ENCODE measurements at places on chromosomes 16 and 17. TPM values are rescaled to one million over a fixed set of nuclear protein-coding genes. Genes with fewer than 3 reads are reported as not detected.

Gene MYO1D
- 0.56 TPM for total RNA-seq

Gene C16orf92
- total RNA-seq = not detected

GRCh38 chr16:24009098-24009497 lies 173.3 kb downstream of the PRKCB start:
- DNase-seq = no peak

DNA sequence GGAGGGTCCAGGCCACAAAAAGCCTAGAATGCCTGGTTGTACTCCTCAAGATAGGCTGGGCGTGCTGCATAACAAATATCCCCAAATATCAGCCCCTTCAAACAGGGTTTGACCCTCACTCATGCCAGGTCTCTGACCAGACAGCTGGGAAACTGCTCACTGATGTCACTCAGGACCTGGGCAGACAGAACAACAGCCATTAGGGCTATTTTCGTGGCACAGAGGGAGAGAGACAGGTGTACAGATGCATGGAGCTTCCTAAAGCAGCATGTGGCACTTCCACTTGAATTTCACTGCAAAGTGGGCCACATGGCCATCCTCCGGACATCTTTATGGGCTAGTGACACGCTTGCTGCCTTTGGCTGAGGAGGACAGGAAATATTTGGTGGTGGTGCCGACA lies 73.1 kb downstream of the SREBF1 start:
- DNase-seq = no peak

GRCh38 chr16:46808997-46809396 lies 22.0 kb downstream of the C16orf87 start:
- no peak for DNase-seq

DNA sequence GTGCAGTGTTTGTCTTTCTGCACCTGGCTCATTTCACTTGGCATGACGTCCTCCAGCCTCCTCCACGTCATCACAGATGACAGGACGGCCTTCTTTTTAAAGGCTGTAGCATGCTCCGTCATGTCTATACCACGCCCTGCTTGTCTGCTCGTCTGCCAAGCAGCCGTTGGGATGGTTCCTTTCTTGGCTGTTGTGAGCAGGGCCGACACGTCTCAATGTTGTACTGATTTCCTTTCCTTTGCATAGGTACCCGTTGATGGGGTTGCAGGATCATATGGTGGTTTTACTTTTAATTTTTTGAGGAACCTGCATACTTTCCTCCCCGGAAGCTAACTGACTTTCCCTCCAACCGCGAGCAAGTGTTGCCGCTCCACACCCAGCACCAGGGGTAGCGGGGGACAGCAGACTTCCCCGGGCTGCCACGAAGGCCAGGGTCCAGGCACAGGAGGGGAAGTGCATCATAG lies 212.2 kb upstream of the ZNF469 start:
- no peak for DNase-seq

GRCh38 chr16:82796047-82796446 lies 169.3 kb downstream of the CDH13 start:
- no peak for DNase-seq

DNA sequence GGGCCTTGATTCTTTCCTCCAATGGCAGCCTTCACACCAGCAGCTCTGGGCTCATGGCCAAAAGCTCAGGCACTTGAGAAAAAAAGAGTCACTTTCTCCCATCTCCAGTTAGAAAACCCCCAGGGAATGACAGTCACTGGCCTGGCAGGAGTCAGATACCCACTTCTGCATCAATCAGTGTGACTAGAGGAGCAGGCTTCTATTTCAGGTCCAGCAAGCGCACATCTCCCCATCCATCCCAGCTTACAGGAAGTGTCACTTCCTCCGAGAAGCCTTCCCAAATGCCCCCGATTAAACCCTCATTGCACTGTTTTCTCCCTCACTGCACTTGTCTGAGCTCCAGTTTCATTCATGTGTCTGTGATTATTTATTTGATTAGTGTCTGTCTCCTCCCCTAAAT lies 30.4 kb upstream of the CCL1 start:
- no peak for DNase-seq

All from IMR-90 (cell line).